Aorta (tissue), 5 donors: ENCODE measurements at places on chromosomes 6 and 20. TPM values are rescaled to one million over a fixed set of nuclear protein-coding genes. Genes with fewer than 3 reads are reported as not detected.

GRCh38 chr6:74534465-74535211 lies 671.2 kb downstream of the COL12A1 start:
- no peak for DNase-seq
- no peak overlapping the region for H3K27ac ChIP-seq
- no peak overlapping the region for H3K4me3 ChIP-seq
- H3K36me3 ChIP-seq = no peaks in the 10 kb centered on the region
- no peaks in the 10 kb centered on the region for H3K27me3 ChIP-seq

DNA sequence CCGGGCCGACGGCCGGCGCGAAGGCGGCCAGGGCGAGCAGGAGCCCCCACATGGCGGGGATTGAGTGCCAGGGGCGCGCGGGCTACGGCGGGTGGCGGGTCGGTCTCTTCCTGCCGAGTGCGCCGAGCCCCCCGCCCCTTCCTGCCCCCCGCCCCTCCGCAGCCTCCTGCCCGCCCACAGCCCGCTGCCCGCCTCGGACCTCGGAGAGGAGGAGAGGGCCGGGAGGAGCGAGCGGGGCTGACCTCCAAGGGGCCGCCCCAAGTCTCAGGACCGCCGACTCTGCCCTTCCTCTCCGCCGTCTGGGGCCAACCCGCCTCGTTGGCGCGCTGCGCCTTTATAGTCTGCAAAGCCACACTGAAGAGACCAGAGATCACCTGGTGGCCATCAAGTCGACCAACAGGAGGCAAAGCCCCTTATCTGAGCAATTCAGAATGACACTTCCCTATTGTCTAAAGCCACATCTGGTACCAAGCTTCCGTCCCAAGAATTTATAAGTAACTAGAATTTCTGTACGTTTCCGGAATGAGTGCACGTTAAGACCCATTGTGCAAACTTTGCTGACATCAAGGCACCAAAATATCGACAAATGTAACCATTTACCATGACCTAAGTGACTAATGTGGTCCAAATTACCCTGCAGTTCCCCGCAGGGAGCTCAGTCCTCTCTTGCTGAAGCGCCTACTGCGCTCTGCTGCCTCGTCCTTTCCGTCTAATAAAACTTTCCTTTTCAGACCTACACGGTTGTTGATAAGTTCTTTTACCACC lies at the start of gene CPXM1:
Gene CPXM1 (minus strand): TSS at position 107 of the 765 bp plus-strand sequence. CDS start 55 bp downstream, at position 52.
- H3K27me3 ChIP-seq = no peaks in the 10 kb centered on the region
- peak; percentile 78 for DNase-seq
- no peak within 1 kb of the TSS for H3K4me3 ChIP-seq
- H3K36me3 ChIP-seq = no peaks in the 10 kb centered on the region
- H3K4me1 ChIP-seq = no peaks in the 10 kb centered on the region
- H3K27ac ChIP-seq = no peak within 1 kb of the TSS

- no peaks in the 10 kb centered on the region for H3K27me3 ChIP-seq
- H3K4me1 ChIP-seq = no peaks in the 10 kb centered on the region
These were observed 217.5 kb upstream of the TCF21 start for GRCh38 chr6:133671376-133671775.

DNA sequence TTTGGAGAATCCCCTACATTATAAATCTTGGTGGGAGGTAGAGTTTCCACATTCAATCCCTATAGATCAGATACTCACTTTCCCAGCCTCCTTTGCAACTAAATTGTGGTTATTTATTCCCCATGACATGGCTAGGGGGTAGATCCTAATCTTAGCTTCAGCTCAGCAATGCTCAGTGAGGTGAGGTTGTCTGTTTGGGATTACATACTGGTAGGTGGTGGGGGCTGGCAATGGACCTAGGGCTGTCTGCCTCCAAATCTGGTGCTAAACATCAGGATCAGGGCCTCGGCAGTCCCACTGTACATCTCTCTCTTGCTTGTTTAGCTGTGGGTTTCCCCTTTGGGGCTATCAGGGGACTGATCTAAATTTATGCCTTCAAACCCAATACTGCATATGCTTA lies 45.8 kb upstream of the PMEPA1 start:
- no peaks in the 10 kb centered on the region for H3K27me3 ChIP-seq
- H3K36me3 ChIP-seq = no peaks in the 10 kb centered on the region
- no peak overlapping the region for H3K27ac ChIP-seq
- no peaks in the 10 kb centered on the region for H3K4me1 ChIP-seq

The IL20RA gene
- not detected for total RNA-seq

The SNAI1 gene
- 10.4 TPM for total RNA-seq

The OR2H1 gene
- total RNA-seq = not detected

The RAET1G gene
- total RNA-seq = not detected
